ENCODE measurements at places on chromosomes 3 and 15. TPM values are rescaled to one million over a fixed set of nuclear protein-coding genes. Genes with fewer than 3 reads are reported as not detected.

- no peak overlapping the region for H3K4me3 ChIP-seq
- H3K27ac ChIP-seq: peak overlapping the region; percentile 78
- peaks cover 49% of the 10 kb centered on the region for H3K4me1 ChIP-seq
- peaks cover 10% of the 10 kb centered on the region for H3K36me3 ChIP-seq
These were observed 5.3 kb downstream of the CLK3 start for GRCh38 chr15:74620636-74621545.

DNA sequence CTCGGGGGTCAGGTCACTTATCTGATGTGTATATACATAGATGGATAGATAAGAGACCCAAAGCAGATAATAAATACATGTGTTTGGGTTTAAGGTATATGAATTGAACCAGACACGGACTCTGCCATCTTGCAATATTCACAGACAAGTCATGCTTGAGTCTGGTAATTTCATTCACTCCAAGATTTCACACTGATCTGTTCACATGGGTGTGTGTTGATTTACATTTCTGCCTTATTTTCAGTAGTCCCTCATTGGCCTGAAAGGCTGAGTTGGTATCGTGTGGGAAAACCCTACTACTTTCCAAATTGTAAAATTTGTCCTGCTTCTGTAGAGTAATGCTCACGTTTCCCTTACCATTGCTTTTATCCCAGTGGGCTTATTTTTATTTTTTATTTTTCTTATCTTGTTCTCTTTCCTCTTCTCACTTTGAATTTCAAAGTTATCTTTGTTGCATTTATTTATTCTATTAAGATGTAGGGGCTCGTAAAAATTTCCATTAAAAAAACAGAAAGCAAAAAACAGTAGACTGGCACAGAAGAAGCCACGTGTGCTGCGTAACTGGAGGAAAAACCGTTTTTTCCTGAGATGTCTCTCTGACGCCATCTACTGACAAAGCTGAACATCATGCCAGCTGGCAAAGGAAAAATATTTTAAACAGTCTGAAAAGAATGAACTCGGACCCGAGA is 10.8 kb upstream of the MFSD1 start:
- no peak overlapping the region for H3K27ac ChIP-seq
- H3K36me3 ChIP-seq: no peaks in the 10 kb centered on the region
- H3K4me3 ChIP-seq: peak overlapping the region; percentile 59
- no peaks in the 10 kb centered on the region for H3K4me1 ChIP-seq
- DNase-seq: peak; percentile 39

DNA sequence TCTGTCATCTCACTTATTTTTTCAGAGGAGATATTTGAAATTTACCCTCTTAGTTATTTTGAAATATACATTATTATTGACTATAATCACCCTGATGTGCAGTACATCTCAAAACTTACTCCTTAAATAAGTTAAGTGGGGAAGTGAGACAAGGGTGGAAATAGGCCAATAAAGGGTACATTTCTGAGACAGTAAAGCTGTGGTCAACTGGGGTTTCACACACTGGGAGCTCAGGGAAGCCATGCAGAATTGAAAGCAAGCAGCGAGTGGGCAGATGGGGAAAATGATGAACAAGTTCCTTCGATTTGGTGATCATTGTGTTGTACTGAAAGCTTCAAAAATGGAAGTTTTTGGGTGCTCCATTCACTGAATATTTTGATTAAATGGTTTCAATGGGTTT is 21.6 kb upstream of the MOBP start:
- DNase-seq: no peak
- H3K27me3 ChIP-seq: peaks cover 14% of the 10 kb centered on the region
- no peak overlapping the region for H3K27ac ChIP-seq

DNA sequence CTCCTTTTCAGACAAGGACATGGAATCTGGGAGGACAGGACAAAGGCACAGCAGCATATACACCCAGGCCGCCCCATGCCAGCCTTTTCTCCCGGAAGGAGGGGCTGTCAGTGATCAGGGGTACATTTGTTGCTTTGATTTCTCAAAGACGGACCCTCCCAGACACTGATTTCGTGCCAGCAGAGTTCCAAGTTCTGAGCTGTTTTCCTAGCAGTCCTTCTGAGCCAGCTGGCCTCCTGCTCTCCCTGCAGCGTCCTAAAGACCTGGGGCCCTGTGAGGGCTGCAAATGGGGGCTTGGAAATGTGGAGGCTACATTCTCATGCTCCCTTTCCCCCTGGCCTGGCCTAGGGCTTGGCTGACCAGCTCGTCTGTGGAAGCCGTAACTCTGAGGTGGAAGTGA is 22.3 kb downstream of the CTSH start:
- H3K27ac ChIP-seq: no peak overlapping the region
- H3K27me3 ChIP-seq: no peaks in the 10 kb centered on the region
- peaks cover under 1% of the 10 kb centered on the region for H3K4me1 ChIP-seq
- no peak overlapping the region for H3K4me3 ChIP-seq
- H3K36me3 ChIP-seq: no peaks in the 10 kb centered on the region

GRK7 gene
- not detected for polyA plus RNA-seq

All from naive B cell (primary cell).